ENCODE measurements at places on chromosomes 4 and X.

DNA sequence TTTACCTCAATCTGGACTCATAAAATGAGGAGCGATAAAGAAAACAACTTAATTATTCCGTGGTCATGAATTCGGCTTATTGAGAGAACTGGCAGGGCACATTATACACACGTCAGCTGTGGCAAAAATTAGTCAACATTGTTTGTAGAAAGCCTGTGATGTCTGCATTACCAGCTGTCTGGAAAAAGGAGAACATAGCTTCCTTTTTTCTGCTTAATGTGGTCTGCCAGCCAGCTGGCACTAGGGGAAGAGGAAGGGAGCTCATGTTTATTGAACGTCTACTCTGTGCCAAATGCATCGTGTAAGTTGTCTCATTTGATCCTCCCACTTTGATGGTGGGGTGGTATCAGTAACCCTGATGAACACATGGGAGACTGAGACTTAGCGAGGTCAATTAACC is 367.6 kb downstream of the ARHGAP24 start:
- peak; percentile 89 for DNase-seq

DNA sequence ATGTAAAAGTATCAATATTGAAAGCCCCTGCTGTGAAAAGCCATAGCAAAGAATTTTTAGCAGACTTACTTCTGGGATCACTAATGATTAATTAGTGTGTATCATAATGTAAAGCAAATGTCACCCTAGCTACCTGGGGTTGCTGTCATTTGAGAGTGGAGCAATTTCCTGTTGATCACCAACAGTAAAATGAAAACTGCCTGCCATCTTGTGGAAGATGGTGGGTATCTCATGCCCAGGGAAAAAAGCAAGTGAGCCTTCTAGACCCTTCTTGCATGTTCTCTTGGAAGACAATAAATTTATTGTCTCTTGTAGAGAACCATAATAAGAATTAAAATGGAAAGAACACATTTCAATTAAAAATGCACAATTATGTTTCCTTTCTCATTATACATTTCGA is 360.2 kb downstream of the ZIC3 start:
- DNase-seq, result no peak

DNA sequence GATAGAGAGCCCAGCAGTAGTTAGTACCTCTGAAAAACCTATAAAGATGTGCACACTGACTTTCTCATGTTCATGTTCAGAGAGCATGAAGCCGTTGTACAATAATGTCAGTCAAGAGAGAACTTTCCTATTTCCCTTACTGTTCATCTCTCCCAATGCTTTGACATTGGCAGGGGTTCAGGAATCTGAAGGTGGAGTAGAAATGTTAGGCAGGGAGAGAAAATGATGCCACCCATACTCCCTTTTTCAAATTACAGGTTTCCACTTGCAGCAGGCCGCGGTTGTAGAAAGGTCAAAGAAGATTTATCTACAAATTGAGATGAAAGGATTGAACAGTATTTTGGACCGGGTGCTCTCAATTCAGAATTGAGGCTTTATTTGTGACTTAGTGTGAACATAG is 84.3 kb downstream of the DCAF8L2 start:
- DNase-seq, result no peak

GRCh38 chr4:120921456-120922380 is 808 bp downstream of the PRDM5 start:
- peak; percentile 14 for DNase-seq

DNA sequence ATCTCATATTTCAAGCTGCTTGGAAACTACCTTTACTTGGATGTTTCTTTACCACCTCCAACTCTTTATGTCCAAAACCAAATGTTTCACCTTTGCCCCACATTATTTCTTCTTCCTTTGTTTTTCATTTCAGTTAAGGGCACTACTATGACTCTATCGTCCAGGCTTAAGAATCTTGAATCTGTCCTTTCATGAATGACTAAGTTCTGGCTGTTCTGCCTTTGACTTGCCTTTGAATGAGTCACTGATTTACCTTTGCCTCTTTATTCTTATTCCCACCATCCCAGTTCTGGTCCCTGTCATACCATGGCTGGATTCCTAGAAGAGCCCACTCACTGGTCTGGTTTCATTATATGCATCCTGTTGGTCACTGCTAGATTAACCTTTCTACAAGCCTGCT is 30.6 kb upstream of the PLAC1 start:
- DNase-seq, result no peak

GRCh38 chrX:15465347-15465746 is 27.8 kb downstream of the PIR start:
- no peak for DNase-seq

GRCh38 chr4:183430994-183431347 is 13.5 kb upstream of the CDKN2AIP start:
- DNase-seq, result peak; percentile 27

GRCh38 chr4:2295500-2295899 is 33.6 kb upstream of the MXD4 start:
- no peak for DNase-seq

DNA sequence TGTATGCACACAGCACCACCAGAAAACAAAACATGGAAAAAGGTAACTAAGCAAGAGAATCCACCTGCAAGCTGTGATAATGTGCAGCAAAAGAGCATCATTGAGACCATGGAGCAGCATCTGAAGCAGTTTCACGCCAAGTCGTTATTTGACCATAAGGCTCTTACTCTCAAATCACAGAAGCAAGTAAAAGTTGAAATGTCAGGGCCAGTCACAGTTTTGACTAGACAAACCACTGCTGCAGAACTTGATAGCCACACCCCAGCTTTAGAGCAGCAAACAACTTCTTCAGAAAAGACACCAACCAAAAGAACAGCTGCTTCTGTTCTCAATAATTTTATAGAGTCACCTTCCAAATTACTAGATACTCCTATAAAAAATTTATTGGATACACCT is 90.2 kb downstream of the TET2 start:
- DNase-seq, result no peak

GRCh38 chr4:32073542-32073941 is 1353.4 kb downstream of the PCDH7 start:
- DNase-seq, result no peak

DNA sequence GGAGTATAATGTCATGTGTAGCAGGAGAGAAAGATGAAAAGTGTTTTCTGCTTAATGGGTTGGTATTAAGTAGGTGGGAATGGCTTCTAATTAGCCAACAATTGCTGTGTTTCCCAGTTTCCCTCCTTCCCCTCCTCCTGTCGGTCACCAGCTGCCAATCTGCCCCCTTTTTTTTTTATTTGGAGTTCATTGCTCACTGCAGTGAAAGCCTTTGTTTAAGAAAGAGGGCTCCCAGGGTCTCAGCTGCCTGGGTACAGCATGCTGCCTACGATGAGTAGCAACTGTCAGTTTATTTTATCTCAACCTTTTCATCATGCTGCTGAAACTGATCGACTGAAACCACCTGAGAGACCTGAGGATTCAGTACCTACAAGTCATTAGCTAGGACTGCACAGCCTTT is 149.0 kb downstream of the POU4F2 start:
- DNase-seq, result no peak

GRCh38 chr4:168248176-168248710 is 70.3 kb downstream of the DDX60 start:
- DNase-seq, result no peak

GRCh38 chr4:47598320-47598719 is 113.2 kb downstream of the ATP10D start:
- DNase-seq, result no peak

- DNase-seq, result peak; percentile 20
These were observed 4.1 kb downstream of the DCK start for GRCh38 chr4:70997546-70997945.

GRCh38 chr4:24599275-24599674 is 14.9 kb upstream of the DHX15 start:
- DNase-seq, result no peak

DNA sequence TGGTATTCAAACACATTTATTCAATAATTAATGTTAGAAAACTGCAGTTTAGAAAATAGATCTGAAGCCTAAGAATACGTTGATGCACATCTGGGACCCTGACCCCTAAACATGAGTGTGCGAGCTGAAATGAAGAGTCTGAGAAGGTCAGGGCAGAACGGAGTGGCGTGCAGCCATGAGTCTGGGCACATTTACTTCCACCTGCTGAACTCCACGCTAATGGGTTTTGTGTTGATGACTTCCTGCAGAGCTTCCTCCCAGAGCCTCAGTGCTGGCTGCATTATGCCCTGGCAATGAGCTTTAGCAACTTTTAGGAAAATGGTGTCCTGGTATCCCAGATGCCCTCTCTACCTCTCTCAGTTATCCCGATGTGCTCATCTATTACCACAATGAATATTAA is 53.1 kb downstream of the FAM114A1 start:
- no peak for DNase-seq

- no peak for DNase-seq
These were observed 13.1 kb upstream of the IDS start for GRCh38 chrX:149518236-149518635.

- peak; percentile 22 for DNase-seq
These were observed 77.1 kb downstream of the TBCK start for GRCh38 chr4:106238820-106239420.

DNA sequence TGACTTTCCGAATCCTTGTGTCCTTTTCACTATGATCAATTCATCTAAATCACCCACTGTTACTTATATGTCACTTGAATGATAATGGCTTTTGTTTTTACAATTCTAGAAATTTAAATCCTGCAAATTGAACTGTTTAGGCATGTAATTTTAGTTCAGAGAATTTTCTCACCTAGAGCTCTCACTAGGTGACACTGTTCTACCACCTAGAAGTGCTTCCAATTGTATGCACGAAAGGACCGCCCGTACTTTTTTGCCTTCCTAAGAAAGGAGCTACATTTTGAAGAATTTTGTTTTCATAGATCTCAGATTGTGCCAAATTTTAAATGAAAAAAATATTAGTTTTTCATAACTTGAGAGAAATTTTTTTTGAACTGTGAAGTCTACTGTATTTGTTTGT is 481.6 kb upstream of the FSTL5 start:
- no peak for DNase-seq

- DNase-seq, result peak; percentile 54
These were observed 2.0 kb downstream of the BCOR start for GRCh38 chrX:40095583-40096394.

DNA sequence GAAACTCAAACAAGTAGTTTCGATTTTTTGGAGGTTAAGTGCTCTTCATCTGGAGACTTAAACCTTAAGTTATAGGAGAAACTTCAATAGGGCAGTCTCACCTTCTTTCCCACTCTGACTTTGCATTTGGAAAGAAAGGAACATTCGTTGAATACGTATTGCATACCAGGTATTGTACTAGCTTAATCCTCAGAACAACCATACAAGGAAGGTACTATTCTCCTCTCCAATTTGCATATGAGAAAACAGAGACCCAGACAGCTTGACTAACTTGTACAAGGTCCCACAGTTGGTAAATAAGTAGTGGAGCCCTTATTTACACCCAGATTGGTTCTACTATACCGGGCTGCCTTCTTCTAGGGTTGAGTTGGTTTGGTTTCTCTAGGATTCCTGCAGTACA is 32.6 kb downstream of the AMOT start:
- no peak for DNase-seq

GRCh38 chr4:89598602-89599001 is 238.4 kb downstream of the SNCA start:
- peak; percentile 3 for DNase-seq

DNA sequence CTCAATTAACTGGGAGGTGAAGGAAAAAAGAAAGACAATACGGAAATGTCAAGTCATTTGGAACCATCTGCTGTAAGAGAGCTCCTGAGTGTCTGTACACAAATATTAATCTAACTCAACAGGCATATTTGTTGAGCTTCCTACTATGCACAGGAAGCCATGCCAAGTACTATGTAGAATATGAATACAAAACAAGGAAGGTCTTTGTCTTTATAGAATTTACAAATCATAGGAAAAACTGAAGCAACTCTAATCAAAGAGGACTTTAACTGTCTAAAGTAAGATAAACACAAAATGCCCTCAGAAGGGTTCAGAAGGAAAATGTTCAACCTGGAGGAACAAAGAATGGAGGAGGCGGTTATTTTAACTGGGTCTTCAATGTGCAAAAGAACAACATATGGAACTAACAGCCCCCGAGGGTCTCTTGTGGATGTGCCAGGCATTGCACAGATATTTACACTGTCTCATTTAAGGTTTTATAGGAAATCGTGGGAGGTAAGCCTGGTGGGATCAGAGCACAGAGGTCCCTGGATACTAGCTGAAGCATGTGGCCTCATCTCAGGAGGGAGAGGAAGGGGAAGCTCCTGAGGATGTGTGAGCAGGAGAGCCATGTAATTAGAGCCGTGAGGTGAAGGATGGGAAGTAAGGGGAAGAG is 5.8 kb downstream of the FAM114A1 start:
- no peak for DNase-seq

DNA sequence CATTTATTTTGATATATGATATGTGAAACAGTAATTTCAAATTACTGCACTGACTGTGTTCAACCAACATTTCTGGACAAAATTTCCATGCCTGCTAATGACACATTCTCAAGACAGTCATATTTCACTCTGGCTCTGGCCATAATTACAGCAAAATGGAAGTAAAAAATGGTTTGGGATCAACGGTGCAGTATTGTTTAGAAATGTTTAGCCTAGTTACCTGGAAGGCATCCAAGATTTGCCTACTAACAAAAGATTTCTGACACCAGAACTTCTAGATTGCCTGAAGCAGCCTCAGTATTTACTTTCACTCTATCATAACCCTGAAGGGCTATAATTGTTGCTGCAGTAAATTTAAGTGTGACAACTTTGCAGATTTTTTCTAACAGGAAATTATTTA is 416.3 kb downstream of the PCDH10 start:
- DNase-seq, result no peak

DNA sequence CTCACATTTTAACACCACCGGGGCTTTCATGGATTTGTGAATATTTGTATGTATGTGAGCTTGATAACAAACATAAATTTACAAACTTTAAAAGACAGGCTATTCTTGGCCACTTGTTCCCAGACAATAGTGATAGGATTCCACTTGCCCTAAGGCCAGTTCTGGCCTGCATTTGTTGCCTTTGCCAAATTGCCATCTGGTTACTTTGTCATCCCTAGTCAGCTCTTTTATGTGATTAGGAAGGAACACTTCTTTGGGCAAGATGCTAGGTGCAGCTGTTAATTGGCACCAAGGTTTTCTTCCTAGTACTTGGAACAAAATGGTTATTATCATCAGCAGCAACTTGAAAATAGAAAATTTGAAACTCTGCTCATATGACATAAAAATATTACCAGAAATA is 63.3 kb downstream of the CCSER1 start:
- no peak for DNase-seq

- peak; percentile 48 for DNase-seq
These were observed 211.5 kb downstream of the PDGFRA start for GRCh38 chr4:54440394-54441136.

DNA sequence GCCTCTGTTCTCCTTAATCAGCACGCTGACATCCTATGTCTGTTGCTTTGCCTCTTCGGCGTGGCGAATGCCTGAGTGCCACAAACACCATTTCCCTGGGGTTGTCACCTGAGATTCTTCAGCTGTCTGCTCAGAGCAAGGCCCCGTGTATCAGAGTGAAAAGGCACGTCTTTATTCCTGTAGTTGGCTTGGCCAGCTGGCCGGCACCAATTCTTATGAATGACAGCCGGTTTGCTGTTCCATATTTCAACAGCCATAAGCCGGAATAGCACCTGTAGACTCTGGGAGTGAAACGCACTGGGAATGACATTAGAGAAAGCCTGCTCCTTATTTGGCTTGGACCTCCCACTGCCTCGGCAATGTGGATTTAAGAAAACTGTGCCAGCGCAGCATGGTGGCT is 89.3 kb downstream of the MGST2 start:
- no peak for DNase-seq

All from suppressor macrophage treated with lipopolysaccharide for 4 hours (primary cell).